ENCODE measurements at places on chromosomes 5 and 9. TPM values are rescaled to one million over a fixed set of nuclear protein-coding genes. Genes with fewer than 3 reads are reported as not detected.

CDKN2B gene
- total RNA-seq, result 8.5 TPM

GNA14 gene
- 1.5 TPM for total RNA-seq

KCTD16 gene
- total RNA-seq, result 3.4 TPM

GRCh38 chr5:147483961-147484707 is 25.7 kb downstream of the DPYSL3 start:
- DNase-seq, result peak; percentile 48

- peak; percentile 78 for DNase-seq
These were observed at the start of gene ADAMTS19 for GRCh38 chr5:129459777-129460671. Gene ADAMTS19, plus strand, starts transcription at chr5:129460298. Its CDS starts 94 bp downstream, at chr5:129460392.

Measured in hepatocyte (in vitro differentiated cells).